ENCODE measurements at places on chromosomes 1 and 21.

- peak; percentile 53 for DNase-seq
These were observed 190.9 kb upstream of the ADGRL4 start for GRCh38 chr1:79197421-79197820.

GRCh38 chr1:180312926-180313325, 82.9 kb downstream of the LHX4 start:
- no peak for DNase-seq

GRCh38 chr1:198664068-198664788, 25.4 kb downstream of the PTPRC start:
- DNase-seq = no peak

DNA sequence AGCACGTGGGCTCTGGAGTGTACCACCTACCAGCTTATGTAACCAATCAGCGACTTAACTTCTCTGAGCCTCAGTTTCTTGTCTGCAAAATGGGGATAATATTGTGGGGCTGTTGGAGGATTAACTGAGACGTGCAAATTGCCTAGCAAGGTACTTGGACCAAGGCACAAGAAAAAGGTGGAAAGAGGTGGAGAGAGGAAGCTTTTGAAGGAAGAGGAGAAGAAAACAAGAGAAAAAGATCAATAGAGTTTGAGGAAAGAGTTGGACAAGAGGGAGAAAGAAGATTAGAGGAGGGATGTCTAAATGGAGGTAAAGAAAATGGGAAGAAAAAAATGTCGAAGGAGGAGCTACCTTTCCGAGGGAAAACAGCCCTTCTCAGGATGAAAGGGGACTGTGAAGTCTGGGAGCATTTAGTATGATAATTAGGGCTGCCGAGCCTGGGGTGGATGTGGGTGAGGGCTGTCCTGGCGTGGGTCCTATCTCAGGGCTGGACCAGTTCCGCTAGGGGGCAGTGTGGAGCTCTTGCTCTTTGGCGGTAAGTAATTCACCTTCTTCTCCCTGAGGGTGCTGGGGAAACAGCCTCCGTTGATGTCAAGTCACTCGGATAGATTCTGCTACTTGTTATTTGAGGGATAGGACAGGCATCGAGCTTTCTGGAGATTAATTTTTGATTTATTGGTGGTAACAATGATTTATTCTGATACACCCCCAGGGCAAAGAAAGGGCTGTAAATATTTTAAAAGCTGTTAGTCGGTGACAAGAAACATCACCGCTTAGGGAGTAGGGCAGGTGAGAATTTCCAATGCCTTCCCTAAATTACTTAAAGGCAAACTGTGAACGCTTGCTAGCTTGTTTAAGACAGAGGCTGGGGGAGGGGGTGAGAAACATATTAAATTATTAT, 79.0 kb upstream of the NFASC start:
- peak; percentile 84 for DNase-seq

DNA sequence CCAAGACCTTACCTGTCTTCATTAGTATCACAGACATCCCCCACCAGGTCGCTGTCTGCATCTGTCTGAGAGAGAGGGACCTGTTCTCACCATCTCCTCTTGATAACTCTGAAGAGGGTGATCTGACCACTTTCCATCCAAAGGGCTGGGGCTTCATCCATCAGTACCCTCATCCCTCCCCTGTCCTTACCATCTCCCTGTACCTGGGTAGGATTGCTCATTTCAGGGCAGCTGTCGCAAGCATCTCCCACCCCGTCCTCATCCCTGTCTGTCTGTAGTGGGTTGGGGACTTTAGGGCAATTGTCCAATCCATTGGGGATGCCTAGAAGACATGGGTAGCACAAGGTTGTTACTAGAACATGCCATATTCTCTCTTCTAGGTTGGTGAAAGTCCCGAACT, 7.9 kb downstream of the THBS3 start:
- no peak for DNase-seq

GRCh38 chr1:28144203-28145135, 32.0 kb downstream of the PTAFR start:
- DNase-seq = no peak

- DNase-seq = no peak
These were observed 2.2 kb upstream of the ACTRT2 start for GRCh38 chr1:3019007-3019515.

- DNase-seq = no peak
These were observed 27.0 kb upstream of the FMO2 start for GRCh38 chr1:171158096-171158495.

- DNase-seq = no peak
These were observed 77.6 kb downstream of the RPS6KA1 start for GRCh38 chr1:26607186-26607585.

GRCh38 chr1:181514298-181515290, 31.3 kb downstream of the CACNA1E start:
- peak; percentile 97 for DNase-seq

GRCh38 chr1:162389021-162389818, 7.7 kb downstream of the C1orf226 start:
- DNase-seq = no peak

GRCh38 chr1:247360116-247360898, 28.6 kb upstream of the ZNF496 start:
- DNase-seq = no peak

- no peak for DNase-seq
These were observed 61.2 kb upstream of the ABCG1 start for GRCh38 chr21:42157606-42158310.

GRCh38 chr1:201791779-201792173, 37.2 kb upstream of the IPO9 start:
- DNase-seq = no peak

DNA sequence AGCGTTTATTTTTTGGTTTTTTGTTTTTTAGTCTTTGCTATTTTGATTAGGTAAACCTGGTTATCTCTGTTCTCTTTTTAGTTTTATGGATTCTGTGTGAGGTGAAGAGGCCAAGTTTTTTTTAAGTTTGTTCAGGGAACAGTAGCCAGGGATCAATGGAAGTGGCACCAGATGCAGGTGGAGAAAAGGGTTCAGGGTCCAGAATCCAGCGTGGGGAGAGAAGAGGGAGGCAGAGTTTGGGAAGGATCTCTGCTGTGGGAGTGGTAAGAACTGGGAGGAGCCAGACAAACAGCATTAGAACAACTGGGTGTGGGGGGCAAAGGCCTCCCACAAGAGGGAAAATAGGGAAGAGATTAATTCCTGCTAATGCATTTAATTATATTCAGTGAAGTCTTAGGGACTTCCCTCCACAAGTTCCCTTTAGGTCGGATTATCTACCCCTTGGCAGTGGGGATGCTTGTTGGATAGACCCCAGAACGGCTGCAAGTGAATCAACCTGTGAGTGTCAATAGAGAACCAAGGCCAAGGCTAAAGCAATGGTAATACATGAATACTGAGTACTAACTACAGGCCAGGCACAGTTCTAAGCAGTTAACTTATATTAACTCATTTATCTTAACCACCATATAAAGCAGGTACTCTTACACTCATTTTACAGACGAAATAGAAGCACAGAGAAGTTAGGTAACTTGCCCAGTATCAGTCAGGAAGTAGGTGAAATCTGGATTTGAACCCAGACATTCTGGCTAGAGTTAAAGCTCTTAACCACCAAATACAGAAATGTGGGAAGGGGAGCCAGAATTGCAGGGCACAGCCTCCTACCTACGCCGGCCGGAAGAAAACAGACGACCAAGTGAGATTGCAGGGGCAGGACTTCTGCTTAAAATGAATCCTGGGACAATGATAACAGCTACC, 498 bp downstream of the GNAT2 start:
- DNase-seq = no peak

- DNase-seq = peak; percentile 91
These were observed 306.2 kb downstream of the TTLL7 start for GRCh38 chr1:83692524-83693381.

- DNase-seq = no peak
These were observed 23.0 kb upstream of the CCT8 start for GRCh38 chr21:29096218-29097015.

DNA sequence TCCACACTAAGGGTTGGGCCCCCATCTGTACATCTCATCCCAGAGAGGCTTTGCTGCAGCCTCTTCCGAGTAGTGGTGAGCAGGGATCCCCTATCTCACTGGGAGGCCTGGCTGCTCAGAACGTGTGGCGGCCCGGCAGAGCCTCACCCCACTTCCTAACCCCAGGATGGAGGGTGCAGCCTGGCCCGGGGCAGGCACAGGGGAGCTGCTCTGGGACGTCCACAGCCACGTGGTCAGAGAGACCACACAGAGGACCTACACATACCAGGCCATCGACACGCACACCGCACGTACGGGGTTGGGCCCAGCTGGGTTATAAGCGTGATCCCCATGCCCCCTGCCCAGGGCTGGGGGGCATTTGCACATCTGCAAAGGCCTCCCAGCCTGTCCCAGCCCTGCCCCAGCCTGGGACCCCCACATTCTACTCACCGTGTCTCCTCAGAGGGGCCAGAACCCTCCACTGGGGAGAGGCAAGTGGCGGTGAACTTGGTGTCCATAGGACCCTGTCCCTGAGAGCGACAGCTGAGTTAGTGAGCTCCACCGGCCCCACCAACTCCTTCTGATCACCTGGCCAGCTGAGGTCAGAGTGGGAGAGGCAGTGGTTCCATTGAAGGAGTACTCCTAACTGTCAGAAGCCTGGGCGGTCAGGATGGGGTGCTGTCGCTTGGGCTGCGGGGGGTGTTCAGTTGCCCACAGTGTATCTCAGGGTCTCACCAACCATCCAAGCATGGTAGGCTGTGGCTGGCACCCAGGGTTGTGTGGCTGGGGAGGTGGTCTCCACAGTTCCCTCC, 41.2 kb downstream of the TRIM11 start:
- DNase-seq = no peak

GRCh38 chr1:5385096-5385799, 607.0 kb downstream of the NPHP4 start:
- DNase-seq = no peak

- no peak for DNase-seq
These were observed 50.3 kb downstream of the MCOLN2 start for GRCh38 chr1:84946631-84947030.

GRCh38 chr1:13930151-13930550, 230.2 kb downstream of the PRDM2 start:
- DNase-seq = no peak

GRCh38 chr1:22791831-22792347, 81.2 kb downstream of the EPHB2 start:
- no peak for DNase-seq

DNA sequence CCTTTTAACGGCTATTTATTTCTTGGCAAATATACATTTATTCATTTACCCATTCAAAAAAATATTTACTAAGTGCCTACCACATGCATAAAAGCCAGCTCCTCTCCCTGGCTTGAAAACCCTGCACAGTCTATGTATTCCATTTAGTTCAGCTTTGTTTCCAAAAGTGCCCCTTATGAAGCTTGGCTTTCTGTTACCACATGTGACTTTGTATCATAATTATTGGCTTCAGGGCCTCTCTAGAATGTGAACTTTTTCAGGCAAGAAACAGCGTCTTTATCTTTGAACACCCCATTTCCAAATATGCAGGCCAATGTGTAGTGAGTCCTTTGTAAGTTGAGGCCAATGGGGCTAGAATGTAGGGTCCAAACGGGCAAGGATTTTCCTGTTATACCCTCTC, 69.4 kb downstream of the CACHD1 start:
- no peak for DNase-seq

- DNase-seq = no peak
These were observed 32.7 kb downstream of the XCL1 start for GRCh38 chr1:168608796-168609715.

DNA sequence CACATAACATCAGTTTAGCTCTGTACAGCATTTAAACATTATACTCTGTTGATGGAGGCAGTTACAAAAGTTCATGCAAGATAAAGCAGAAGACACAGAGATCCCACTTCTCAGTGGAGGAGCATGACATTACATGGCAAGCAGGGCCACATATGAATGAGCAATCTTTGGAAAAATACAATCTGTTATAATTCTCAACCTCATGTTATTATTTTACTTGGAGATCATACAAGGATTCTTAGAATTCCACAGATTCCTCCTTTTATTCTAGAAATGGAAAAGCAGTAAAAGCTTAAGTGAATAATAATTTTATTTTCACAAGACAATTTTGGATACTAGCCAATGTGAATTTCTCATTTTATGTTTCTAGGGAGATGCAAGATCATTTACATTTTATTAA, 66.6 kb downstream of the IFI44 start:
- no peak for DNase-seq

- DNase-seq = no peak
These were observed 40.1 kb upstream of the HMCN1 start for GRCh38 chr1:185694081-185694480.

DNA sequence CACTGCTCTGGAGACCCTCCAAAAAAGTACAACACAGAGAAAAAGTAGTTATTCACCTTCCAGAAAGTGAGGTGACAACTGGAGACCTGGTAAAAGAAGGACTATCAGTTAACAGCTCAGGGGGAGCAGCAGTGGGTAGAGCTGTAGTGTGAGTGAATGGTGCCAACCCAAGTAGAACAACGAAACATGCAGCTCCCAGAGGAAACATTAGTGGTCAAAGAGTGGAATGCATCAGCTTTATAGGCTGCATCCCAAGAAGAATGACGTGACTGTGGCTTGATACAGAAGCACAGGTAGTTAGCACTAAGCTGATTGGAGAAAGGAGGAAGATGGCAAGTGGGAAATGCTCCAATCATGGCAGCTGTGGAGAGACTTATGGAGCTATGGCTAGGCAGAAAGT, 275.7 kb upstream of the CAMK1G start:
- DNase-seq = no peak

DNA sequence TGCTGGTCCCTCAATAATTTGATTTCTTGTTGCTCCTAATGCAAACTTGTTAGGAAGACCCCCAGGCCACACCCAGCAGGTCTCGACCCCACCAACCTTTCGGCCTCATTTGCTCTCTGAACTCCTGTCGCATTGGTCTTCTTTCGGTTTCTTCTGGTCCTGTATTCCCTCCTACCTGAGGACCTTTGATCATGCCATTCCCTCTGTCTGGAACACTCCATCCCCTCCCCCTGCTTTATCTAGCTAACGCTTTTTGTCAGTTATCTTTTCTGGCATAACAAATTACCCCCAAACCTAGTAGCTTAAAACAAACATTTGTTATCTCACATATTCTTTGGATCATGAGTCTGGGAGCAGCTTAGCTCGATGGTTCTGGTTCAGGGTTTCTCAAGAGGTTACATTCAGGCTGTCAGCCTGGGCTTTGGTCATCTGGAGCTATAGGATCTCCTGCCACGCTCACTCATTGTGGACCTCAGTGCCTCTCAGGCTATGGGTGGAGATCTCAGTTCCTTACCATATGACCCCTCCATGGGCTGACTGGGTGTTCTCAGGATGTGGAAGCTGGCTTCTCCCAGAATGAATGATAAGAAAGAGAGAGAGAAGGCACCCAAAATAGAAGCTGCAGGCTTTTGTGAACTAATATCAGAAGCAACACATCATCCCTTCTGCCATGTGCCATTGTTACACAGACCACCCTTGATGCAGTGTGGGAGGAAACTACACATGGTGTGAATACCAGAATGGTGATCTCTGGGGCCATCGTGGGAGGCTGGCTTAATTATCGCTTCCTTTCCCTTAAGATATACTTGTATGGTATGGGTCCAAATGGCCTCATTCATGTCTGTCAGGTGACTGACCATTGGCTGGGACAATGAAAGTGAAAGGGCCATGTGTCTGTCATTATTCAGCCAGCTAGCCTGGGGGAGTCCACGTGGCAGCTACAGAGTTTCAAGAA, 29.1 kb upstream of the BCAR3 start:
- no peak for DNase-seq

- DNase-seq = no peak
These were observed 26.0 kb downstream of the PTBP2 start for GRCh38 chr1:96747565-96747964.
